Activated T-helper 1 cell treated with anti-CD3 and anti-CD28 coated beads, Interleukin-12 subunit alpha, Interleukin-12 subunit beta, Interleukin-2, Interleukin-4 antibody, amounts not matched to agents 30 ng/mL and 10 ng/mL and 1 ng/mL, durations not matched to agents 14 hours and 24 hours and 36 hours (primary cell): ENCODE measurements at places on chromosomes 1 and 21.

- H3K36me3 ChIP-seq = no peaks in the 10 kb centered on the region
- H3K4me1 ChIP-seq = no peaks in the 10 kb centered on the region
- no peak for DNase-seq
- no peak overlapping the region for H3K4me3 ChIP-seq
These were observed 191.8 kb downstream of the ZNF326 start for GRCh38 chr1:90186506-90187322.

GRCh38 chr21:31618696-31619430 is 40.6 kb upstream of the SOD1 start:
- peaks cover 3% of the 10 kb centered on the region for H3K27me3 ChIP-seq
- H3K27ac ChIP-seq = no peak overlapping the region
- no peaks in the 10 kb centered on the region for H3K36me3 ChIP-seq
- no peak for DNase-seq
- no peak overlapping the region for H3K4me3 ChIP-seq

DNA sequence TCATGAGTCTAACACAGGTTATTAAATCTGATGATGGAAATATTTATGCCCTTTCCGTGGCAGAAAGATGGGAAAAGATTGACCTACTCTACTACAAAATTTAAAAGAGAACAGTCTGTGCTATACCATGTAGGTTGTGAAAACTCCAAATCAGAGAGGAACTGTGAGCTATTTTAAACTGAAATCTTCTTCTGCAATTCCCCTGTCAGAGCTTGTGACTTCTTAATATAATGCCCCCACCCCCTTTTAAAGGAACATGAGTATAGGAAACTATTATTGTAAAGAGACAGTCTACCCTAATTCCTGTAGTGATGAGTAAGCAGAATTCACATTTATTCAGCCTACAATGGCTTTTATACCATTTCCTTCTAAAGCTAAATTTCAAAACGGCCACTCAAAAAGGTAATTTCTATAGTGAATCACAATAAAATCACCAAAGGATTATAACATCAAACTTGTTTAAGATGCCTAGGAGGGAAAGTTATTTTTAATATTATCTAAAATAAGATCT is 11.7 kb downstream of the DSCAM start:
- no peaks in the 10 kb centered on the region for H3K4me1 ChIP-seq
- H3K4me3 ChIP-seq = no peak overlapping the region
- peaks cover 1% of the 10 kb centered on the region for H3K27me3 ChIP-seq
- DNase-seq = no peak
- H3K27ac ChIP-seq = no peak overlapping the region

- peaks cover 2% of the 10 kb centered on the region for H3K27me3 ChIP-seq
- H3K36me3 ChIP-seq = no peaks in the 10 kb centered on the region
- H3K4me3 ChIP-seq = no peak overlapping the region
- no peaks in the 10 kb centered on the region for H3K4me1 ChIP-seq
- H3K27ac ChIP-seq = no peak overlapping the region
- DNase-seq = no peak
These were observed 43.6 kb upstream of the A3GALT2 start for GRCh38 chr1:33364565-33364918.

GRCh38 chr1:94634977-94635416 is 93.4 kb upstream of the F3 start:
- H3K27me3 ChIP-seq = peaks cover 13% of the 10 kb centered on the region
- H3K36me3 ChIP-seq = no peaks in the 10 kb centered on the region
- no peak overlapping the region for H3K27ac ChIP-seq
- no peak for DNase-seq
- H3K4me1 ChIP-seq = no peaks in the 10 kb centered on the region

GRCh38 chr1:41902664-41903063 is 16.1 kb downstream of the HIVEP3 start:
- no peaks in the 10 kb centered on the region for H3K27me3 ChIP-seq
- H3K4me3 ChIP-seq = peak overlapping the region; percentile 11
- DNase-seq = no peak

GRCh38 chr1:3382326-3383057 is 72.0 kb upstream of the ARHGEF16 start:
- DNase-seq = no peak
- no peaks in the 10 kb centered on the region for H3K4me1 ChIP-seq
- no peak overlapping the region for H3K4me3 ChIP-seq
